Activated CD8-positive, alpha-beta memory T cell treated with anti-CD3 and anti-CD28 coated beads, Interleukin-2, amount 50 U/mL, for 4 hours (primary cell): ENCODE measurements at places on chromosomes 3 and 15.

DNA sequence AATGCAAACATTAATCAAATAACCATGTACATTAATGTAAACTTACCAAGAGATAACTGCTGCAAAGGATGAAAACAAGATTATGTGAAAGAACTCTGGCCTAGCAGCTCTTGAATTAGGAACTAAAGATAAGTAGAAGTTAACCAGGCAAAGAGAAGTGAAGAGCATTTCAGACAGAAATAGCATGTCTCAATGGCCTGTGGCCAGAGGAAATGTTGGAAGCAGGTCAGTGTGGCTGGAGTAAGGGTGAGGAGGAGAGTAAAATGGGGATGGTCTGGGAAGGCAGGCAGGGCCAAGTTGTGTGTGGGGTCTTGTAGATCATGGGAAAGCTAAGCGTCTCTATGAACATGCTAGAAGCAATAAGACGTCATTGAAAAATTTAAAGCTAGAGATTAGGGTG, 192.4 kb downstream of the CADPS start:
- no peak for DNase-seq

GRCh38 chr15:88818920-88819319, 15.7 kb downstream of the ACAN start:
- DNase-seq: no peak

DNA sequence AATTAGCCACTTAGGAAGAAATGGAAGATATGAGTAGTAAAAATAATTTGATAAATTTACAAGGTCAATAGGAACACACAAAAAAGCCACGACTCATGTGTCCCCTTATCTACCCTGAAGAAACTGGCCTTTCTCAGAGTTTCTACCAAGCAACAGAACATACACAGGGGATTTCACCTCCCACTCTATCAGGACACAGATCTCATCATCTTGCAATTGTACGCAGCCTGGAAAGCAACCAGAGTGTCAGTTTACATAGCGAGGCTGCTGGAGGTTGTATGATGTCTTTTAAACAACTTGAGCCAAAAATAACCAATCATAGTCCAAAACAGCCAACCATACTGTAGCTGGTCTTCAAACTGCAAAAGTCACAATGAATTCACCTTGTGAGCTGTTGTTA, 19.7 kb upstream of the LMOD3 start:
- DNase-seq: no peak

DNA sequence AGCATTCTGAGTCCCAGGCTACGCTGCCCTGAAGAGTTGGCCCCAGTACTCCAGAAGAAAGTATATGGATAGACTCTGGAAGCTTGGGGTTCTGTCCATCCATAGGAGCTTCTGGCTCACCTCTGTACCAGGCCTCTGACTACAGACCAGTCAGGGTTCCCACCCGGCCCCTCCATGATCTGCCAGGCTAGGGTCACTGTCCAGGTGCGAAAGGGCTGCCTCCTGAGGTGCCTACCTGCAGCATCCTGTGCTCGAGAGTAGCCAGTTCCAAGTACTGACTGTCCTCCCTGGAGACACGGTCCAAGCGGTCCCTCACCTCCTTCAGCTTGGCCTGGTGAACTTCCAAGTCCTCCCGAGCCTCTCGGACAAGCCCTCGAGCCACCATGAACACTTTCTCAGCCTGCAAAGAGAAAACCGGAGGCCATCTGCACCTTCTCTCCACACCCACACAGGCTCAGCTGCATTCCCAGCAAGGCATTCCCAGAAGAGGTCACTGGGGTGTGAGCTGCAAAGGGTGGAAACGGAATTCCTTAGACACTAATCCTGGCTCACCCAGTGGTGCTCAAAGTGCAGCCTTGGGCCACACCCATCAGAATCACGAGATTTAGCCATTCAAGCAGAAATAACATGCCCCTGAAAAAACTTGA, 3.7 kb upstream of the PLXNB1 start:
- peak; percentile 6 for DNase-seq

DNA sequence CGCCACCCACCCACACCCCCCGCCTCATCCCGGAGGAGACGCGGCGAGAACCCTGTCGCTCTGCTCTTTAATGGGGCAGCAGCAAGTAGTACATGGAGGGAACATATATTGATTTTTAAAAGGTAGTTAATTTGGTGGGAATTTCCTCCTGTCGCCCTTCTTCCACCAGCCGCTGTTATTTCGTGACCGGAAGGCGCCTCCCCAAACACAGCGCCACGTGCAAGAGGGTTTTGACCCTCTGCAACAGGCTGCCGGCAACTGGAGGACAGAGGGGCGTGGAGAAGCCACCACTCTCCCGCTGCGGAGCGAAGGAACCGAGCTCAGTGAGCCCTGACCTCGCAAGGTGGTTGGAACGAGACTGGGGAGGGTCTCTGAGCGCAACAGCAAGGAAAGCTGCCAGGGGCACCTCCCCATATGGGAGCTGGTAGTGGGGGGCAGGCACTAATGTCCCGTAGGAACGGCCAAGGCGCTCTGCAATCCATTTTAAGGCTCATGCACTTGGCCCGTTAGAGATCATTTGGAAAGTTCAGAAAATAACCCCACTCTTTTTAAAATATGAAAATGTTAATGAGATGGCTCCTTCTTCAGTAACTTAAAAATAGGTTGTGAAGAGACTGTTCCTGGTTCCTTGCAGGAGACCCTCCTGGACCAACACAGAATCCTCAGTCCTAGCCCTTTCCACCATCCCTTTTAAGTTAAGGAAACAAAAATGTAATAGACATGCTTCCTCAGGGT, 4.3 kb downstream of the ONECUT1 start:
- no peak for DNase-seq

GRCh38 chr15:25877681-25878080, 14.6 kb upstream of the ATP10A start:
- no peak for DNase-seq

DNA sequence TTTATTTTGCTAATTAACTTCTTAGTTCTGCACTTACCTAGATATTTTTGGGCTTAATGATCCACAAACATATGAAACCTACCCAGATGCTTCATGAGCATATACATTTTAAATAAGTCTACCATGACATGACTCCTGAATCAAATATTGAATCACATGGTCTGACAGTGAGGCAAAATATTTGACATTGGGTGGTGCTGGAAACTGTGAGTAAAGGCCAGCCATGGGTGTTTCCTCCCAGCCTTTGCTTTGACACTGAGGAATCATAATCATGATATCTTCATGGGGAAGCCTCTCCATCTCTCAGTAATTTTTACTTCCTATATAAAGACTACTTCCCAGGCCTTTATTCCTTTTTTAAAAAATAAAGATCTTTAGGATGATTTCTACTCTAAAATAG, 22.8 kb upstream of the SSR3 start:
- DNase-seq: no peak

DNA sequence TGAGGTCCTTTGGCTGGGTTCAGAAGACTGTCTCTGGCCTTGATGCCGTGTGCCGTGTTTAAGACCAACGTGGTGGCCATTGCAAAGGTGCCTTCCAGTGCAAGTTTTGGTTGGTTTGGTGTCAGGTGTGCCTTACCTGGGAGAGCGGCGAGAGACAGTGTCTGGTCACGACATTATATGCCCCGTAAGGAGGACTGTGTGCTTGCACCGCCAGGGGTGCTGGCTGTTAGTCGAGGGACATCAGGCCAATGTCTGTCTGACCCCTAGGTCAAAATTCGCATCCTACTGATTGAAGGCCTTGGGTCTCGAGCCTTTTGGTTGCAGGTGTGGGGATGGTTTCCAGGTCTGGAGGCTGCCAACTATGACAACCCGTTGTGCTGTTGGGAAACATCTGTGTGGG, 111.9 kb downstream of the SNRPN start:
- no peak for DNase-seq

GRCh38 chr3:124402791-124403190, 327.5 kb upstream of the UMPS start:
- no peak for DNase-seq

DNA sequence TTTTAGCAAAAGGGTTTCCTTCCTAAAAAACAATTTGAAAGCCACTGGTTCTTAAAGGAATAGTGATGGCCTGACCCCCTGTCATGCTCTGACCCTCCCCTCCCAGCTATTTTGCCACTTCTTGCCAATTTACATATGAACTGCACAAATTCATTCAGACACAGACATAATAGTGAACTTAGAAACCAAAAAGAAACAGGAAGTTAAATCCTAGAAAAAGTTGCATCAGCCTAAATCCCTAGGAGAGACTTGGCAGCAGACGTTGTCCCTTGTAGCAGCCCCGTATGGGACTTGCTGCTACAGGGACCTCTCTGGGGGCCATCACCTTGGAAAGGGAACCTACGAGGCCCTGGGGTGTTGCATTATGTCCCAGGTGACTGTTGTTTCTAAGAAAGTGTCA, 14.3 kb upstream of the PDE8A start:
- no peak for DNase-seq

- DNase-seq: no peak
Measured at GRCh38 chr15:61092361-61093157, 136.5 kb downstream of the RORA start.

GRCh38 chr3:164604687-164605086, 473.6 kb downstream of the SI start:
- DNase-seq: no peak

GRCh38 chr3:11384074-11384473, 111.9 kb downstream of the ATG7 start:
- no peak for DNase-seq

- DNase-seq: no peak
Measured at GRCh38 chr3:66907136-66907535, 91.0 kb upstream of the KBTBD8 start.

- DNase-seq: no peak
Measured at GRCh38 chr3:28765194-28765593, 416.6 kb upstream of the AZI2 start.

GRCh38 chr3:189320511-189320910, 148.7 kb downstream of the TPRG1 start:
- DNase-seq: no peak

DNA sequence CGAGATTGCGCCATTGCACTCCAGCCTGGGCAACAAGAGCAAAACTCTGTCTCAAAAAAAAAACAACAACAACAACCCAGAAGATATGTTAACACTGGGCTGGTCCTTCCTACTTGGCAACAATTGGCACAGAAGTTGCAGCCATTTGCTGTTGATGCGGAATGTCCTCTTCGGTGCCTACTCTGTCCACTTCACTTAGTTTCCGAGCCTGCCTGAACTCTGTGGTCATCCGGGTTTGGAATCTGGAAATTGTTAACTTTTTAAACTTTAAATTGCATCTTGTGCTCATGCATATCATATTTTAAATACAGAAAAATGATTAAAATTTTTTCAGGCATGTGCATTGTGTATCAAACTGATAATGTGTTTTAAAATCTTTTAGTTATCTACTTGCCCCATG, 81.5 kb downstream of the FNDC3B start:
- no peak for DNase-seq

DNA sequence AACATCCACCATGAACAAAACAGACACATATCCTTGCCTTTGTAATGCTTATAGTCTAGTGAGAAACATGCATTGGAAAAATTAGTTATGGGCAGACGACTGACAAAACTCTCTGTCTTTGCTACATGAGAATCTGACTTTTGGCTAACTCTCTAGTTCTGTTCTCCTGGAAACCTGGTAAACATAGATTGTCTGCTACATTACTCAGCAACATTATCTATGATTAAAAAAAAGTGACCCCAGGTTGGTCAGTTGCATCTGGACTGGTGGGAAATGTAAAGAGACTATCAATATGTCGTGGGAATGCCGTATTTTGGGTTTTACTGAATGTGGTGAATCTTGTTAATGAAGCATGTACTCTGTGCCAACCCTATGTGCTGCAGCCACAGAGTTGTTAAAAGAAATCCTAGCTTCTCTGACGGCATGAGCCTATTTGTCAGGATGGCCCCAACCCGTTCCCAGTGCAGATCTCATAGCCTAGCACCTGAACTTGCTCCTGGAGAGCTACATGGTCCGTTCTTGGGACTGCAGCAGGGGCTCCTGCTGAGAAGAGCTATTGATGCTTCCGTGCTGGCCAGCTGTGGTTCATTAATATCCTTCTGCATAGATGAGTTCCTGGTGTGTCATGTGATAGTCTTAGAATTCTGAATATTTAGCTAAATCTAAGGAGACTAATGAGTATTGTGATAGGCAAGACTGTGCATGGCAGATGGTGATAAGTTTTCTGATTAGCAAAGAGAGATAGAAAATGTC, 311.7 kb upstream of the ZNF717 start:
- DNase-seq: no peak

DNA sequence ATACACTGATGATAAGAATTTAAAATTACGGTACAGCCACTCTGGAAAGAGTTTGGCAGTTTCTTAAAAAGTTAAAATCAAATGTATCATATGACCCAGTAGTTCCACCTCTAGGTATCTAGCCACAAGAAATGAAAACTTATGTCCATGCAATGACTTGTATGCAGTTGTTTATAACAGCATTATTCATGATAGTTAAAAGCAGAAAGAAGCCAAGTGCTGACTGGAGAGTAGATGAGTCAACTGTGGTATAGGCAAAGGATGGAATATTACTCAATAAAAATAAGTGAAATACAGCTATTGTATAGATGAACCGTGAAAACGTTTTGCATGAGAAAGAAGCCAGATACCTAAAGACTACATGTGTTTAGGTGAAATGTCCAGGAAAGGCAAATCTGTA, 14.8 kb downstream of the GPR87 start:
- DNase-seq: no peak

DNA sequence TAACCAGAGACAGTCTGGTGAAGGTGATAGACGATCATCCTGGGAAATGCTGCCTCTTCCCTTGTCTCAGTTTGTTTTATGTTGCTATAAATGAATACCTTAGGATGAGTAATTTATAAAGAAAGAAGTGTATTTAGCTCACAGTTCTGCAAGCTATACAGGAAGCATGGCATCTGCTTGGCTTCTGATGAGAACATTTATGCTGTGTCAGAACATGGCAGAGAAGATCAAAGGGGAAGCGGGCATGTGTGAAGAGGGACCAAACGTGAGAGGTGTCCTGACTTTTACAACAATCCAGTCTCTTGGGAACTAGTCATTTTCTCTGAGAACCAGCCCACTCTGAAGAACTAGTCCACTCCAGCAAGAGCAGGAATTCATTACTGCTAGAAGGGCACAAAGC, 9.6 kb downstream of the CMC1 start:
- no peak for DNase-seq

DNA sequence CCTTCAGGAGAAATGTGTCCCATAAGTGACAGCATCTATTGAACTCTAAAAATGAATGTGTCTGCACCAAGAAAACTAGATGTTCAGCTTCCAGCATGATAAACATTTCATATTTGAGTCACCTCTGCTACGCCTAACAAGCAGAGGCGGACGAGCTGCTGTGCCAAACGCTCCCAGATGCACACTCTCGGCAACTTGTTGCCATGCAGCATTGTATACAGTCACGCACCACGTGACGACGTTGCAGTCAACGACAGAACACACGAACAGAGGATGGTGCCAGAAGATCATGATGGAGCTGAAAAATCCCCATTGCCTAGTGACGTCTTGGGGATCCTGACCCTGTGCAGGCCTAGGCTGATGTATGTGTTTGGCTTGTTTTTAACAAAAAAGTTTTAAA, 137.5 kb downstream of the XXYLT1 start:
- no peak for DNase-seq
